Naive thymus-derived CD8-positive, alpha-beta T cell (primary cell): ENCODE measurements at places on chromosomes 11 and 22.

DNA sequence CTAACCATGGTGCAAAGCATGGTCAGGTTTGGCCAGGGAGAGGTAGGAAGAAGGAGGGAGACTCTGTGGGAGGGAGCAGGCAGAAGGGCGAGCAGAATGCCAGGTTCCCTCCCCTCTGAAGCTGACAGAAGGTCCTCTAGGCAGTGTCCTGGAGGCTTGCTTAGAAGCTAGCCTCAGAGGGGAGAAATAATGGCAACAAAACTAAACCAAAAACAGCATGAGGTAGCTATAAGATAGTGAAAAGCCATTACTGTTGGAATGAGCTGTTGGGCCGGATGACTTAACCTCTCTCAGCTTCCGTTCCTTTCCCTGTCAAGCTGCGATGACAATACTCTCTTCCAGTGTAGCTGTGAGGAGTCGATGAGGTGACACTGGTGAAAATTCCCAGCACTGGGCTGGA is 36.6 kb downstream of the RASSF10 start:
- no peak for DNase-seq

DNA sequence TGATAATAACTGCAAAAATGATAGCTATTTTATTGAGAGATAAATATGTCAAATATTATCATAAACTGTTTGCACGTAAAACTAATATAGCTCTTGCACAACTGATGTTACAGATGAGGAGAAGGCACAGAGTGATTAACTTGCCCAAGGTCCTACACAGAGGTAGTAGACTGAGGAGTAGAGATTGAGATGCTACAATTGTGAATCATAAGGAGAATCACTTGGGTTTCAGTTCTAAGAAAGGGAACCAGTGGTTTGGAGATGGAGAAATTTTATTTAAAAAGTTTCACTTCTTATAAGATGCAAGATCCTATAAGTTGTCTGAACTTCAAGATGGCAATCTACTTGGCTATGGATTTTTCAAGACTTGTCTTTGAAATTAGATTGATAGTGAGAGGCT is 224.8 kb upstream of the RAG2 start:
- DNase-seq, result no peak

- no peak for DNase-seq
These were observed 311.3 kb downstream of the C11orf87 start for GRCh38 chr11:109733245-109733644.

DNA sequence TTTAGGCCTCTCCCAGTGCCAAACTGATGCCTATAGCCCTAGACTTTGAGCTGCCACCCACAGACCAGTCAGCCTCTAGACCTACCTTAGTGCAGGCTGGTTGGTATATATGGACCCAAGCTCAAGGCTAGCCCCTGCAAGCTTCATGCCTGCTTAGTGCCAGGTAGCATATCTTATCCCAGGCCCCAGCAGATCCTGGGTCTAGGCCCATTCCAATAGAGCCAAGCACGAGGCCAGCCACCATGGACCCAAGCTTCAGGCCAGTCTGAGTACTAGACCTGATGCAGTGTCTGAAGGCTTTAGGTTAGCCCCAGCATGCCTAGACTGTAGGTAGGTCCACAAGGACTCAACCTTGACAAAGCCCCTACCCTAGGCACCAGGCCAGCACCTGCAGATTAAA is 1081.7 kb downstream of the JRKL start:
- DNase-seq, result no peak

DNA sequence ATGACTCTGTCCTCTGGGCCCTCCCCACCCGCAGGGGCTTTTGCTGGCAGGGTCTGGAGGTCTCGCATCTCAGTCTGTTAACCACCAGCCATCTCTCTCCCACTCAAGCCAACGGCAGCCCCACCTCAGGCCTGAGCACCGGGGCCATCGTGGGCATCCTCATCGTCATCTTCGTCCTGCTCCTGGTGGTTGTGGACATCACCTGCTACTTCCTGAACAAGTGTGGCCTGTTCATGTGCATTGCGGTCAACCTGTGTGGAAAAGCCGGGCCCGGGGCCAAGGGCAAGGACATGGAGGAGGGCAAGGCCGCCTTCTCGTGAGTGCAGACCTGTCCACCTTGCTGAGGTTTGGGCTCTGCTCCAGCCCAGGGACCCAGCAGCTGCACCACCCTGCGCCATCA is 44.3 kb upstream of the TTC12 start:
- DNase-seq, result no peak

- no peak for DNase-seq
These were observed 25.4 kb downstream of the TAF1D start for GRCh38 chr11:93715797-93716396.

DNA sequence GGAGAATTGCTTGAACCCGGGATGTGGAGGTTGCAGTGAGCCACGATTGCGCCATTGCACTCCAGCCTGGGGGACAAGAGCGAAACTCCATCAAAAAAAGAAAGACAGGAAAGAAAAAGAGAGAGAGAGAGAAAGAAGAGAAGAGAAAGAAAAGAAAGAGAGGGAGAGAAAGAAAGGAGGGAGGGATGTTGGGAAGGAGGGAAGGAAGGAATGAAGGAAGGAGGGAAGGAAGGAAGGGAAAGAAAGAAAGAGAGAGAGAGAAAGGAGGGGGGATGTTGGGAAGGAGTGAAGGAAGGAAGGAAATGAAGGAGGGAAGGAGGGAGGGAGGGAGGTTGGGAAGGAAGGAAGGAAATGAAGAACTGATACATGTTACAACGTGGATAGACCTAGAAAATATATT is 12.3 kb upstream of the SPINDOC start:
- no peak for DNase-seq

- DNase-seq, result no peak
These were observed 50.6 kb upstream of the MPEG1 start for GRCh38 chr11:59263225-59263894.

- DNase-seq, result no peak
These were observed 22.1 kb upstream of the PSMA1 start for GRCh38 chr11:14542324-14542723.

GRCh38 chr11:55895216-55895615 is 12.1 kb downstream of the TRIM51 start:
- DNase-seq, result no peak

DNA sequence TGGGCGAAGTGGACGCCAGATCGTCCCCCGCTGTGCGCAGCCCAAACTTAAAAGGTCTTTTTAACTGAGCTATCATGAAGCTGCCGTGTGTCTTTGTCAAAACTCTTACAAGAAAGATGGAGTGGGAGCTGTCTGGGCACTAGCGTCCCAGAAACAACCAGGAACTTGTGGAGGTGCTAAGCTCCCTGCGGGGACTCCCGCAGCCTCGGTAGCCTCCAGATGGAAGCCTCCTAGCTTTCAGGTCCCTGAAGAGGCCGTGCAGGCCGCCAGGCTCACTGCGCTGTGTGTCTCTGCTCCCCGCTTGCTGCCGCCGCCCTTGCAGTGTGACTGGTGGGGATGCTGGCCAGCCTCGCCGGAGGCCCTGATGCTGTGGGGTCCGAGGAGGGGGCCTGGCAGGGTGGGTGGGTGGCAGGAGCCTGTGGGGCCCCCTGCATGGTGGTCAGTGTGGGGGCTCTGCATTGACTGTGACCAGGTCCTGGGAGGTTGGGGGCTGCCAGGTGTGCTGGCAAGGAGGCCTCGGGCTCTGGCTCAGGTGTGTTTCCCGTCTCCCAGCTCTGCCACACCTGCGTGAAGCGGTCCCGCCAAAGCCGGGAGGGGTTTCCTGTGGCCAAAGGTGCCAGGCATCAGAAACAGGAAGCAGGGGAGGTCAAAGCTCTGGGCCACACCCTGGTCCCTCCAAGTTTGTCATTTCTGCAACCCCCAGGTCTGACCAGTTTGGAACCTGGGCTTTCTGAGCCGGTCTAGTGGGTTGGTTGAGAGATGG is 1.2 kb downstream of the TRABD start:
- no peak for DNase-seq

GRCh38 chr22:44667829-44668189 is 34.2 kb upstream of the PRR5 start:
- peak; percentile 74 for DNase-seq

DNA sequence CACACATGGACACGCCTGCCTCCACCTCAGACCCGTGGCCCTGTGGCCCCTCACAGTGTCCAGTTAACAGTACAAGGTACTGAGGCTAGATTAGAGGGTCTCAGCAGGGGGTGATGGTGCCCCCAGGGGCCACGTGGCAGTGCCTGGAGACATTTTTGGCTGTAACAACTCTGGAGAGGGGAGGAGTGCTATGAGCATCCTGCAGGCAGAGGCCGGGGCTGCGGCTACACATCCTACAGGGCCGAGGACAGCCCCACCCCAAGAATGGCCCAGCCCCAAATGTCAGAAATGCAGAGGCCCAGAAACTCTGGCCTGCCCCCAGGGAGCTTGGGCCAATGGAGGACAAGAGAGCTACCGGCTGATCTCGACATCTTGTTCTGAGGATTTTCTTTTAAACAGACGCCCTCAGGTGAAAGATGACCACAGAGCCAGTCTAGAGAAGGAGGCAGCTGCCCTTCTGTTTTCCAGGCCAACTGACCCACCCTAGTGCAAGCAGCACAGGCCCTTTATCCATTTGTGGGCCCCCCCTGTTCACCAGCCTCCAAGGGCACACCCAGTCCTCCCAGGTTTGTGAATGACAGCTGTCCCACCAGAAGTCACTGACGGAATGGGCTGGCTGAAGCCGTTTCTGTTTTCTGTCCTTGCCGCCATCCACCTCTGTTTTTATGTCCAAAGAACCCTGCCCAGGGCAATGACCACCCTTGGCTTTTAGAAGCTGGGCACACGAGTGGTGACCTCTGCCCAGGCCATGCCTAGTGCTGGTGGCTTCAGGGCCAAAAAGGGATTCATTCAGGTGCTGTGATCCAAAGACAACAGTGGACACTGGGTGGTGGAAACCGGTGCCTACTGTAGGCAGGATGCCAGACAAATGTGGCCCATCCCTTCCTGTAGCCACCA is 85.2 kb upstream of the LINC01488 start:
- DNase-seq, result no peak

DNA sequence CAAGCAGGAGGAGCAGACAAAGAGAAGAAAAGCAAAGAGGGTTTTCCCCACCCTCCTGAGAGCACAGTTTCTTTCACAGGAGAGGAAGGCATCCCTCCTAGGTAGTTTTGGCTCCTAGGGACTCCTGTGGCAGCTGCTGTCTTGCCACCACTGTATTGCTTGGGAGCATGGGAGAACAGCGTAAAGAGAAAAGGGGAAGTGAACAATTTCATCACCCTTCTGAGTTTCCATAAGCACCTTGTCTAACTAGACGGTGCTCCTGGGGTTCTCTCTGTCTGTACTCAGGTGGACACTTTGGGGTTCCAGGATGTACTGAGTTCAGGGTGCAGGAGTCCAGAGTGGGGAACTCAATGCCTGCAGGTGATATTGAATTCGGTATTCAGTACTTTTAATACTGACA is 1430.5 kb downstream of the TBC1D22A start:
- DNase-seq, result no peak

DNA sequence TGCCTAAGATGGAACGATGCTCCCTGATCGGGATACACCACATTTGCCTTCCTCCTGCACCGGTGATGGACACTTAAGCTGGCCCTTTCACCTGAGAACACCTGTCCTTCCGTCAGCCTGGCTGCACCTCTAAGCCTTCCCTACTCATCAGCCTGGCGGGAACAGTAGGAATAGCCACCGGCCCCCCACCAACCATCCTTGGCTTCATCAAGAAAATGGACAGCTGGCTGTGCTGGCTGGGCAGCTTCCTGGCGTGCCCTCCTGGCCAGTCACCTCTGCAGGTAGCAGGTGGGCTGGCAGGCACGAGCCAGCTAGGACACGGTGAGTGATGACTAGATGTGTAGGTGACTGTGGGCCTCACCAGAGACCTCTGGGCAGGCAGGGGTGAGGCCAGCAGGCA is 142.8 kb downstream of the CTTN start:
- DNase-seq, result no peak

DNA sequence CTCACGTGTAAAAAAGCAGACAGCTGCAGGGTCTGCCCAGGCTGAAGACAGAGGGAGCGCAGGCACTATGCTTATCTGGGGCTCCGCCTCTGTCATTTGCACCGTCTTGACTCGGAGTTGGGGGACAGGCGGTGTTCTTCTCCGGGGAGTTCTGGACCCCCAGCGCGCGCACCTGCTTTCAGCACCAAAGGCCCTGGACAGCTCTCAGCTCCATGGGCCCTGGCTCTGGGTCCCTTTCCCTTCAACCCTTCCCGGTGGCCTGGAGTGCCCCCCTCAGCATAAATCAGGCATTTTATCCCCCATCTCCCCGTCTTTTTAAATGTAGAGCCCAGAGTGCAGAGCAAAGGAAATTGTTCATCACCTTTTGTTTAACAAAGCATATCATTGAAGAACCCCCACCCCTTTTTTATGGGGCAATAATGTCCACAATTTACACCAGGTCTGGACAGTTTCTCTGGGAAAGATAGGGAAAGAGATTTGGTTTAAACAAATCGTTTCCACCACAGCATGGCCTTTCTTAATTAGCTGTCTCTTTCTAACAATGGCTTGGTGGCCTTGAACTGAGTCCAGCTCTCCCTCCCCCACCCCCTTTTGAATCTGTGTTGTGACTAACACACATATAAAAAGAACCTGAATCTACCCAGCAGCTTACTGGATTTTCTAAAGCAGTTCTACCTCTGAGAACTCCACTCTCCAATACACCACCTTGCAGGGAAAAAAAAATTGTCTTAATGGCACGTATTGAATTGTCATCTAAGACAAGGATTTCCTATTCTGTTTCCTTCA is 1.7 kb downstream of the SEZ6L start:
- DNase-seq, result no peak

- DNase-seq, result peak; percentile 38
These were observed 2.9 kb upstream of the SGSM1 start for GRCh38 chr22:24803064-24803542.

GRCh38 chr22:39703091-39703490 is 132.5 kb downstream of the CACNA1I start:
- DNase-seq, result no peak

GRCh38 chr11:10499452-10499851 is 41.5 kb downstream of the RNF141 start:
- no peak for DNase-seq

GRCh38 chr11:10490398-10491241 is 35.6 kb downstream of the AMPD3 start:
- no peak for DNase-seq

- DNase-seq, result no peak
These were observed 35.6 kb downstream of the SERPINH1 start for GRCh38 chr11:75597636-75598035.

DNA sequence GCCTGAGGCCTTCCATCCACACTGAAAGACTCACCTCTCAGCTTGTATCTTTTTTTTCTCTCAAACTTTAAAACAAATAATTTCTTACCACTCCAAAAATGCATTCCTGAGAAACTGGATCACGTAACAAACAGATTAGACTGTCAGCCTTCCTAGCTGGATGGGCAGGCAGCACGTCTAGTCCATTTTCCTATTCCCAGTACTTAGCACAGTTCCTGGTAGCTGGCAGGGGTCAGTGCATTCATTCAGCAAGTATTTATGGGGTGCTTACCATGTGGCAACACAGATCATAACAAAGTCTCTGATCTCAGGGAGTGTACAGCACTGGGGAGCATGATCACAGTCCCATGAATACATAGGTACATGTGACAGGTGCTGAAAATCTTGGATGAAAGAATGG is 89.6 kb downstream of the UBASH3B start:
- no peak for DNase-seq
